ENCODE measurements at places on chromosomes 13 and 19. TPM values are rescaled to one million over a fixed set of nuclear protein-coding genes. Genes with fewer than 3 reads are reported as not detected.

Gene LILRB3
- 25.5 TPM for total RNA-seq

Gene CLEC11A
- total RNA-seq = 12.5 TPM

Gene CCDC9
- total RNA-seq = 33.5 TPM

Gene TRPC4
- 5.7 TPM for total RNA-seq

Gene CRTC1
- 9.3 TPM for total RNA-seq

Gene STXBP2
- 32.4 TPM for total RNA-seq

Gene ASPDH
- total RNA-seq = not detected

Gene MUC16
- under 0.01 TPM for total RNA-seq

Gene MYH14
- total RNA-seq = 0.62 TPM

Gene ACP7
- total RNA-seq = not detected

Gene BIVM
- total RNA-seq = 15.3 TPM

- no peak for DNase-seq
These were observed 17.7 kb downstream of the ZMYM5 start for GRCh38 chr13:19845758-19846157.

- DNase-seq = peak; percentile 79
These were observed 54.3 kb downstream of the GATAD2A start for GRCh38 chr19:19459707-19460251.

DNA sequence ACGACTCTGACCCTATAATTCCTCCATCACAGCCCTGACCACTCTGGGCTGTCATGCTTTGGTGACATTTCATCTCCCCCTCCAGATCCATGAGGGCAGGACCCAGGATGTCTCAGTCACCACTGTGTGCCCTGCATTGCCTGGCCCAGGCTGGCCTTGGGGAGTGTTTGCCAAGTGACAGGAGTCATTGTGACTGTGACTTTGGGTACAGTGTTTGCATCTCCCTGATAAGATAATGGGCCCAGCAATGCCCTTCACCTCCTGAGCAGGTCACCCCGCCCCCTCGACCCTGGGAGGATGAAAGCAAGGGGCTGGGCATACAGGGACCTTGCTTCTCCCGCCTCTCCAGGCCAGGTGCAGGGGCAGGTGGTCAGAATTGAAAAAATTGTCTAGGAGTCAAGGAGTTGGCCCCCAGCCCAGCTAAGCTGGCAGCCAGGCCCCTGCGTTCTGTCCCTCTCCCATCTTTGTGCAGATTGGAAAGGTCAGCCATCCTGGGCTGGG, 5.9 kb upstream of the ATP4A start:
- DNase-seq = peak; percentile 41

GRCh38 chr13:77853703-77854102, 64.9 kb downstream of the EDNRB start:
- DNase-seq = no peak

DNA sequence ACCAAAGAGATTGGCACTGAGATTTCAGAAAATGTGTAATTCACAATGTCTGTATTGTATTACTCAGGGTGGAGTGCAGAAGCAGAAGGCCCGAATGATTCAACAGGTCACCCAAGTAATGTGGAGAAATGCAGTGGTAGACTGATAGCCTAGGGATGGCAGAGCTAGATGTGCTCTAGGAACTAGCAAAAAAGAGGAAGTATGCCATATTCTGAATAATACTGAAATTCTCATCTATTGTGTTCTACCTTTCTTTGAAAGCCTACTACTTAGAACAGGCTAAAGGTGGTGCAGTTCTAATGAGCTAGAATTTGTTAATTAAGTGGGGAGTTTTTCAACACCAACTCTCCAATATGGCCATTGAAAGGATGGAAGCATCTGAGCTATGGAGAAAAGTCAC, 1449.8 kb upstream of the MIR17HG start:
- no peak for DNase-seq

- no peak for DNase-seq
These were observed 14.8 kb downstream of the RABAC1 start for GRCh38 chr19:41944336-41944735.

GRCh38 chr13:30998136-30999088, 66.0 kb downstream of the TEX26 start:
- no peak for DNase-seq

DNA sequence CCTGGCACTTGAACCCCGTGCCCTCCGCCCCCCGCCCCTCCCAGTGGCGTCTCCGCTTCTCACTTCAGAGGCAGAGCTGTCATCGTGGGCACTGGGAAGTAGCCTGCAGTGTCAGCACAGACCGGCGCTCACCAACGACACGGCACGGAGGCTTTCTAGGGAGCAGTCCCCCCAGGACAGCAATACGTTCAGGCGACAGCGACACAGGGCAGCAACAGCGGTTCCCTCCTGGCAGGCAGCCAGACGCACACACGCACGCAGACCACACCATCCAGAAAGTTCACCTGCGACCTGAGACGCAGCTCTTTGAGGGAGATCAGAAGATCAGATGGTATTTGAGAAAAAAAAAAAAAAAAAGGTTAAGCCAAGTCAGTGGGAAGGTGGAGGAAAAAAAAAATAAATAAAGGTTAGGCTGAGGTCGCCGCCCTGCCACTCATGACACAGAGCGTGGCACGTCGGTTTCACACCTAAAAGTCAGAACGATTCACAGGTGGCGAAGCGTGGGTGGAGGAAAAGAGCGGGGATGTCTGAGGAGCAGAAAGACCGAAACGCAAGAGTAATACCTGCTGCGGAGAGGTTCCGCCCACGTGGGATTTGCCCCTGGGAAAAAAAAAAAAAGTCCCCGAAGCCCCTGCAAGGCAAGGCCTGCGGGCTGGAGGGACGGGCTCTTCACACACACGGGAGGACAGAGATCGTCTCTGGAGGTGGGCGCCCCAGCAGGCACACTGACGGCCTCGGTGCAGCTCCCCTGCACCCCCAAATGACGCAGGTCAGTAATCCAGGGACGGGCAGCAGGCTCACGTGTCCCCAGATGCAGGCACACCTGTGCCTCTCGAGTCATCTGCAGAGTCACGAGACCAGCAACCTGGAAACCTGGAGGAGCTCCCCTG, 94.5 kb downstream of the GNG7 start:
- peak; percentile 67 for DNase-seq

DNA sequence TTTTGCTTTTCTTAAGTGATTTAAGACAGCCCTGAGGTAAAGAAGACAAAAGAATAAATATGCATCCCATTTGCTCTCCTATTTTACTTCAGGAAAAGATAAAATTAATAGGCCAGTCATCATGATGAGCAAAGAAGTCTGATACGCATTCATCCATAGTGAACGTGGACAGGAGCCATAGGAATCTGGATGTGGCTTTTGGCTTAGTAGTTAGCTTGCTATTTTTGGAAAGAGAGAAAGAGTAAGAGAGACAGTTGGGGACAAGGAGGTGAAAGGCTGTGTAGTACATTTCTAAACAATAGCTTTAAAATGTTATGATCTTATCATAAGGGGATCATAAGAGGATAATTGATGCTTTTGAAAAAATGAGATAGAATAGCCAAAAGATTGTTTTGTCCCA, 545.2 kb downstream of the IRS2 start:
- DNase-seq = no peak

DNA sequence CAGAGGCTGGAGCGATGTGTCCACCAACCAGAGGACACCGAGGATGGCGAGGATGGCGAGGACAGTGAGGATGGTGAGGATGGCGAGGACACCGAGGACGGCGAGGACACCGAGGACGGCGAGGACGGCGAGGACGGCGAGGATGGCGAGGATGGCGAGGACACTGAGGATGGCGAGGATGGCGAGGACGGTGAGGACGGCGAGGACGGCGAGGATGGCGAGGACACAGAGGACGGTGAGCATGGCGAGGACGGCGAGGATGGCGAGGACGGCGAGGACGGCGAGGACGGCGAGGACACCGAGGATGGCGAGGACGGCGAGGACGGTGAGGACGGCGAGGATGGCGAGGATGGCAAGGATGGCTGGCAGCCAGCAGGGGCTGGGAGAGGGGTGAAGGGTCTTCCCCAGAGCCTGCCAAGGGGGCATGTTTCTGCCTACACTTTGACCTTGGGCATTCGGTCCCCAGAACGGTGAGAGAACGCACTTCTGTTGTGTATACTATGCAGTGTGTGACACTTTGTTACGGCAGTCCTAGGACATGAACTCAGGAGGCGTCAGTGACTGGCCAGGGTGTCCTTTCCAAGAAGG, 44.4 kb upstream of the ATP11A start:
- no peak for DNase-seq

Measured in posterior vena cava (tissue), 2 donors.